Stimulated activated CD8-positive, alpha-beta memory T cell treated with anti-CD3 and anti-CD28 coated beads, Interleukin-2, amount 100 ng/mL, for 1 hour (primary cell): ENCODE measurements at places on chromosomes 13 and 19.

DNA sequence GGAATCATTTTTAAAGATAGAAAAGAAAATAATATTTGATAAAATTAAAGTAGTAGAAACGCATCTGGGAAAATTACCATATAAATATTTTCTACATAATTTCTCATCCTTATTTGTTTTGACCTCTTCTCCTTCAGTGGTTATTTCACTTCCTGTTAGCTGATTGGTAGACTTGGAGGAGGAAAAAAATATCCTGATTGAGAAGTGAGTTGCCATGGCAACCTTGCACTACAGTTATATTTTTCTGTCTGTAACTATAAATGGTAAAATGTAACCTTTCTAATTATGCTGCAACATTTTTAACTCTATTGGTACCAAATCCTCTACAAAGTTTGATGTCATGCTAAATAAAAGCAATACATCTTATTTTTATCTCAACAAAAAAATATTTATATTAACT, 45.2 kb downstream of the SCEL start:
- DNase-seq = no peak

DNA sequence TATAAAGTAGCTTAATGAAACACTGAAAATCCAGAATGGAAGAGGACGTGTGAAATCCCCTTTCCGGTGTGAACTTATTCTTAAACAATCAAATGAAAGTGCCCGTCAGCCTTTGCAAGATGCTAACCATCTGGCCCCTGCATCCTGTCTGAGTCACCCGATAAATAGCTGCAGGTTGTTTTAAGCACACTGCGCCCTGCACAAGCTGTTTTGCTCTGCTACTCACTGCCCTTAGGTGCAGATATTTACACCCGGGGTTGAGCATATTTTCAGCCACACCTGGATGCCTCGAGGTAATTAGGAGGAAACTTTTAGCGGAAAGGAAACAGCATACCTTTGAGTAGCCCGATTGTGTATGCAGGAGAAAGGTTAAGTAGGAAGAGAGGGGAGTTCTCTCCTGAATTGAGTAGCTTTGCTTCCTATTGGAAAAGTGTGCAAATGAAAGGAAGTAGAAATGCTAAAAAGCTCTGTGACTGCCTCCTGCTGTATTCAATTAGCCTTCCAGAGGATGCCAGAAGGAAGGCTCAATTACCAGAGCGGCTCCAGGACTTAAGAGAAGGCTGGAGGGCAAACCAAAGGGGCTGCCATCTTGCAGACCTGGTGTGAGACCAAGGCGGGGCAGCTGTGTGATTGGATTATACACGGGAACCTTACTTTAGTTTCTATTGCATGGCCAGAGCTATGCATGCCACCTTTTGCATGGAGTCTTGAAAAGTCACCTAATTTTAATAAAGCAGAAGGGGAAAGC, 42.5 kb downstream of the IRS2 start:
- DNase-seq = no peak

- DNase-seq = no peak
Observed at GRCh38 chr13:48574041-48574796, 41.3 kb upstream of the RCBTB2 start.

GRCh38 chr19:13053761-13054625, 48.7 kb downstream of the LYL1 start:
- DNase-seq = no peak

DNA sequence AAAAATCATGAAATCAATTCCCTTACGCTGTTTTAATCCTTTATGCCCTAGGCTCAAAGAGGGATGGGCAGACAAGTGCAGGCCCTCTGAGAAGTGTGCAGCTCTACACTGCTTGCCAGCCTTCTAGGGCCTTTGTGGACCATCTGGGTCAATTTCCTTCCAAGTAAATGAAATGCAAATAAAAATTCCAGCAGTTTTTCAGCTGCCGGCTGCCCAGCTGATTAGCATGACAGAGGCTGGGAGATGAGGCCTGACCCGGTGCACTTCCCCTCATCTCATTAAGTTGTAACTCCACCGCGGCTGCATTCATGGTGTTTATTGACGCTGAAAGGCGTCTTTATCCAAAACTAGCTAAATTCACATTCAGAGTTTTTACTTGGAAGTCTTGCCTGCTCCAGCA, 47.5 kb upstream of the GSX1 start:
- no peak for DNase-seq

DNA sequence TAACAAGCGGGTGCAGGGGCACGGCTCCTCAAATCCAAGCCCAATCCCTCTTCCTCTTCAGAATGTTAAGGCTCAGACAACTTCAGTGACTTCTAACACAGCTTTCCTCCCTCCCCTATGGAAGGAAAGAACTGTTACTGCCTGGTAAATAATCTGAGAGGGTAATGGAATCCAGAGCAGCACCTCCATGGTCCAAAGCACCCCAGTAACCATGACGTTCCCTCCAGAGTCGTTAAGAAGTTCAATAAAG, 969 bp downstream of the AKT2 start:
- DNase-seq = no peak

GRCh38 chr13:102904408-102904862, 58.6 kb downstream of the ERCC5 start:
- no peak for DNase-seq
